Eye (tissue), 1 donor: ENCODE measurements at places on chromosomes 16 and 17.

GRCh38 chr17:16243801-16244567 is 27.0 kb downstream of the PIGL start:
- DNase-seq, result no peak

- DNase-seq, result peak; percentile 88
These were observed 2.8 kb upstream of the NTN3 start for GRCh38 chr16:2468233-2468724.

DNA sequence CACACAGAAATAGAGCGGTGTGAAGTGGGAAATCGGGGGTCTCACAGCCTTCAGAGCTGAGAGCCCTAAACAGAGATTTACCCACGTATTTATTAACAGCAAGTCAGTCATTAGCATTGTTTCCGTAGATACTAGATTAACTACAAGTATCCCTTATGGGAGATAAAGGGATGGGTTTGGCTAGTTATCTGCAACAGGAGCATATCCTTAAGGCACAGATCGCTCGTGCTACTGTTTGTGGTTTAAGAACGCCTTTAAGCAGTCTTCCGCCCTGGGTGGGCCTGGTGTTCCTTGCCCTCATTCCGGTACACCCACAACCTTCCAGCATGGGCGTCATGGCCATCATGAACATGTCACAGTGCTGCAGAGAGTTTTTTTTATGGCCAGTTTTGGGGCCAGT is 27.0 kb downstream of the TMC6 start:
- no peak for DNase-seq

DNA sequence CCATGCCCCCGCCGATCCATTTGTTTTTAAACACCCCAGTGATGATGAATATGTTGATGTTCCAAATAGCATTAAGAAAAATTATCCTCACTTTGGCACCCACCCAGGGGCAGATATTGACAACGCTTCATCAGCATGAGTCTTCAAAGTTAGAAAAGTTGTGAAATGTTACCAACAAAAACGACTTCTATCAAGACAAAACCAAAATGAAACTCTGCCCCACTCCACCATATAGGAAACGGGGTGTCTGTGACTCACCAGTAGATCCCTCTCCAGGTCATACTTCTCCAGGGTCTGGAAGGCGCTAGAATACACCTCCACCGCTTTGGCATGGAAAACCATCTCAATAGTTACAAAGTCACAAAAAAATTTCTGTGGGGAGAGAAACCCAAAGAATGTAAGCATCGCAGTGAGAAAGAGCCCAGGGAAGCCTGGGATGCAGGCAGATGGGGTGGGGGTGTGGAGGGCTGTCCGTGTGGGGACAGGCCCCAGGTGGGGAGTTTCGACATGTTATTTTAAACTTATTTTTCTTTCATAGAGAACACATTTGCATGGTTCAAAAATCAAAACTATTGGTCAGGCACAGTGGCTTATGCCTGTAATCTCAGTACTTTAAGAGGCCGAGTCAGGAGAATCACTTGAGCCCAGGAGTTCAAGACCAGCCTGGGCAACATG is 10.2 kb downstream of the CIBAR2 start:
- DNase-seq, result no peak

GRCh38 chr17:32731556-32732295 is 145.2 kb downstream of the MYO1D start:
- no peak for DNase-seq
